ENCODE measurements at places on chromosomes 7 and 10.

DNA sequence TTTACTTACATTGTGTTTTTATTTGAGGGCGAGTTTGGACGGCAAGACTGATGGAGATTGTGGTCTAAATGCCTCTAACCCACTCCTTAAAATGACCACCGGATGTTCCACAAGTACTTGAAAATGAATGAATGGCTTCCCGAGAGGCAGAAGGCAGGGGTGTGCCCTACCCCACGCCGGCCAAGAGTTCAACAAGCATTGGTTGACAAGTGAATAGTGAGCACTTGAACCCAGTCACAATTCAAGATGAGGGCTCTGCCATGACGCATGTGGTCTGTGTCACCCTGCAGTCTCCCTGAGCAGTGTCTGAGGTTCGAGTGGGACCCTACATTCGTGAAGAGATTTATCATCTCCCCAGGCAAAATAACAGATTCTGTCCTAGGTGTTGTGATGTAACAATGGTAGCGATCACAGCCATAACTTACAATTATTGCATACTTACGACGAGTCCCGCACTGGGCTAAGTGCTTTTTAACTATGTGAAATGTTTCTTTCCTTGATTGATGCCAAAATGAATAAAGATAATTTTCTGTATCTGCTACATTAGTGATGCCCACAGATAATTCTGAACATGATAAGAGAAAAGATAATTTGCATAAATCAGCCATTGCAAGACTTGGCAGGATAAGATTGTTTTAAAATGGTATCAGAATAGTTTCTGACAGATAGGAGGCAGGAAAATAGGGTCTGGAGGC lies 305.4 kb downstream of the WDR37 start:
- DNase-seq: no peak

DNA sequence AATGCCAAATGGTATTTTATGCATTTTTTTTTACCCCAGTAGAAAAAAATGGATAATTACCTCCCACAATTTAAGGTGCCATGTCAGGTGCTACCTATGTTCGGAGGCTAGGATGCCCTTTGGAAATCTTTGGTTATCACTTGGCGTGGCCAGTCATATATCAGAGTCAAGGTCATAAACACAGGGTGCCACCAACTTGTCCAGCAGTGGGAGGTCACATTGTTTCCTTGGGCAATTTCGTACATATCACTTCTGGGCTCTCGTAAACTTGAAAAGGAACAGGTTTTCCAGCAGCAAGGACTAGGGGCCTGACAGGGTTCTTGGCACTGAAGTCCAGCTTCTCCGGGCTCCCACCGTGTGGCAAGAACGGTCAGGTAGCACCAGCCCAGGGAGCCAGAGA lies 48.0 kb upstream of the BHLHA15 start:
- no peak for DNase-seq

- peak; percentile 63 for DNase-seq
These were observed 18.0 kb downstream of the ADAP1 start for GRCh38 chr7:936386-937054.

DNA sequence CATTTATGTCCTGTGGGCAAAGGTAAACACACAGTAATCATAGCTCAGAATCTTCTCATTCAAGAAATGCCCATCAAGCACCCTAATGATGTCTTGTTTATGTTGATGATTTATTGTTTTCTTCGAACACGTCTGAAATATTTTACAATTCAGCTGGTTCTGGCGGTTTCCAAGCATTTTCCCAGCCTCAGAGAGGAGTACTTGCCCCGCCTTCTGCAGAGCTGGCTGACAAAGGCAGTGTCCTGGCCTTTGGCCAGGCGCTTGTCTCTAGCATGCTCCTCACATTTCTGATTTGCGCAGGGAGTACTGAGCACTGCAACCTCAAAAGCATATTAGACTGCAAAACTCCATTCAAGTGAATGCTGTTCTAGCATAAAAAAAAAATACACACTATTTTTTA lies 314.2 kb upstream of the GNAI1 start:
- peak; percentile 60 for DNase-seq
